ENCODE measurements at places on chromosomes 6 and 20. TPM values are rescaled to one million over a fixed set of nuclear protein-coding genes. Genes with fewer than 3 reads are reported as not detected.

DNA sequence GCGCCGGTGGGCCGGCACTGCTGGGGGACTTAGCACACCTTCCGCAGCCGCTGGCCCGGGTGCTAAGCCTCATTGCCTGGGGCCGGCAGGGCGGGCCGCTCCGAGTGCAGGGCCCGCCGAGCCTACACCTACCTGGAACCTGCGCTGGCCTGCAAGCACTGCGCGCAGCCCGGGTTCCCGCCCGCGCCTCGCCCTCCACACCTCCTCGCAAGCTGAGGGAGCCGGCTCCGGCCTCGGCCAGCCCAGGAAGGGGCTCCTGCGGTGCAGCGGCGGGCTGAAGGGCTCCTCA, 10.7 kb upstream of the MPC1 start:
- no peak for DNase-seq

DNA sequence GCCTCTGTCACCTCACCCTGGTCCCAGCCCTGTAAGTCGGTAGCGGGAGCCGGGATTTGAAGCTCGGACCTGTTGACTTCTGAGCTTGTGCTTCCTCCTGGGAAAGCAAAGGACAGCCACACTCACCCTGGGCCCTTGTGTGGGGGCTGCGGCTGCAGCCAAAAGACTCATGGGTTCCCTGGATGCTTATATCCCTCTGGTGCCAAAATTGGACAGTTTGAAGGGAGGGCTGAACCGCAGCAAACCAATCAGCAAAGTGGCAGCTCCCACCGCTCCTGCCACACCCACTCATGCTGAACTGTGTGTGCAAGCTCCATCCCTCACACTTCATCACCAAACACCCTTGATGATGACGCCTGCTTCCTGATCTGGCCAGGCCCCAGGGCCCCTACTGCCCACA, 3.9 kb upstream of the CCN5 start:
- no peak for DNase-seq

- DNase-seq = no peak
Measured at GRCh38 chr6:77707603-77708002, 54.8 kb downstream of the MEI4 start.

GRCh38 chr6:103983011-103983410, 876.7 kb downstream of the HACE1 start:
- DNase-seq = no peak

- DNase-seq = no peak
Measured at GRCh38 chr20:25402583-25402982, 4.9 kb upstream of the GINS1 start.

DNA sequence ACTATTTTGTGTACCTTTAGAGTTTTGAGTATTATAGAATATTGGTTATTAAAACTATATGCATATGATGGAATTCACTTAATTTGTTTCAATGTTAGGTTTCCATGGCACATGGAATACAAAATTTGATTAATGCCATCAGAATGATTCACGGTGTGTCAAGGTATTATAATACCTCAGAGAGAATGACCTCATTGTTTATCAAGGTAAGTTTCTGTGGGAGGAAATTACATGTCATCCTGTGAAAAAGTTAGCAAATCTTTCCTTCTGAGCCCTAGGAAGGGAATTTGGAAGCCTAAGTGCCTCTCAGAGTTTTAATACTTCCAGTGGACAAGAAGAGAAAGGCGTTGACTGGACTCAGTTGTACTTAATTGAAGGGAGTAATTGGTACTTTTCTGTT, 40.8 kb downstream of the DNAH8 start:
- no peak for DNase-seq

DNA sequence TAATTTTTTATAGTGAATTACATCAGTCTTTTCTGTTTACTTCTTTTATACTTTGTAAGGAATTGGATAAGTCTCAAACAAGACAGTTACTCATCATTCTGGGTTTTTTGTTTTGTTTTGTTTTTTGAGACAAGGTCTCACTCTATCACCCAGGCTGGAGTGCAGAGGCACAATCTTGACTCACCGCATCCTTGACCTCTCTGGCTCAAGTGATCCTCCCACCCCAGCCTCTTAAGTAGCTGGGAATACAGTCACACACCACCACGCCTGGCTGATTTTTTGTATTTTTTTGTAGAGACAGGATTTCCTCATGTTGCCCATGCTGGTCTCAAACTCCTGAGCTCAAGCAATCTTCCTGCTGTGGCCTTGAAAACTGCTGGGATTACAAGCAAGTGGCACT, 524.3 kb downstream of the EYS start:
- DNase-seq = no peak

- DNase-seq = no peak
Measured at GRCh38 chr6:162294029-162294428, 433.5 kb downstream of the PRKN start.

GRCh38 chr6:11922901-11923300, 89.2 kb upstream of the HIVEP1 start:
- no peak for DNase-seq

GRCh38 chr6:11853678-11854407, 75.2 kb upstream of the ADTRP start:
- DNase-seq = no peak

GRCh38 chr6:144530118-144530517, 245.0 kb downstream of the UTRN start:
- no peak for DNase-seq

- no peak for DNase-seq
Measured at GRCh38 chr6:144284478-144284782, 705 bp upstream of the UTRN start.

The RBM24 gene
- 2.2 TPM for total RNA-seq

The BMP5 gene
- total RNA-seq = 1.4 TPM

The MED23 gene
- total RNA-seq = 19.3 TPM

The COL11A2 gene
- total RNA-seq = 1.3 TPM

The SASH1 gene
- total RNA-seq = 214 TPM

The IL17A gene
- not detected for total RNA-seq

The TNXB gene
- 311 TPM for total RNA-seq

All from omental fat pad (tissue), 4 donors.